ENCODE measurements at places on chromosomes 6 and 20. TPM values are rescaled to one million over a fixed set of nuclear protein-coding genes. Genes with fewer than 3 reads are reported as not detected.

- peaks cover 5% of the 10 kb centered on the region for H3K4me1 ChIP-seq
- H3K4me3 ChIP-seq, result no peak overlapping the region
- H3K27me3 ChIP-seq, result no peaks in the 10 kb centered on the region
- peaks cover 12% of the 10 kb centered on the region for H3K36me3 ChIP-seq
- no peak for DNase-seq
Observed at GRCh38 chr6:107083921-107084320, 31.4 kb downstream of the BEND3 start.

- no peak for DNase-seq
- no peak overlapping the region for H3K27ac ChIP-seq
- H3K27me3 ChIP-seq, result no peaks in the 10 kb centered on the region
Observed at GRCh38 chr6:49142421-49143151, 320.5 kb downstream of the MMUT start.

- no peak overlapping the region for H3K4me3 ChIP-seq
- no peak overlapping the region for H3K27ac ChIP-seq
- H3K27me3 ChIP-seq, result peaks cover 4% of the 10 kb centered on the region
- DNase-seq, result peak; percentile 12
Observed at GRCh38 chr20:40525351-40525750, 163.7 kb downstream of the MAFB start.

Gene NINL
- 12.8 TPM for total RNA-seq

DNA sequence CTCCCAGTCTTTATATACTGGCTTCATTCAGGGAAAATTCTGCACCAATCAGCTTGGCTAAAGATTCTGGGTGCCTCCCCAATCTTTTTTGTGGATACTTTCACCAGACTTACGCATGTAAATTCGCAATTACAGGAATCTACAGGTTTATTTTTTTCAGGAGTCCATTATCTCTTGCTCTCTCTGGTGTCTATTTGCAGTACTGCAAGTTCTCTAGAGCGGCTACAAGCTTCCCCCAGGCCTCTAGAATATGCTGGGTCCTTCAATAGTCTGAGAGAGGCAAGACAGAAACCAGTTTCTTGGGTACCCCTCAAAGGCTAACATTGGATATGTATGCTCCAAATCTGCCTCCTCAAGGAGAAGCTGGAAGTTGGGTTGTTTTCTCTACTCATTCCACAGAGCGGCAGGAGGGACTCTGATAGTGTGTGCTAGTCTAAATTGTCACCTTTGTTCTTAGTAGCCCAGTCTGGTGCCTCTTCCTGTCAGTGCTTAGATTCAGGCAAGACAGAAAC lies 58.5 kb downstream of the SUN5 start:
- no peak overlapping the region for H3K4me3 ChIP-seq
- DNase-seq, result peak; percentile 42
- H3K27ac ChIP-seq, result no peak overlapping the region
- no peaks in the 10 kb centered on the region for H3K4me1 ChIP-seq
- no peaks in the 10 kb centered on the region for H3K36me3 ChIP-seq

GRCh38 chr20:2314759-2315439 lies 19.1 kb downstream of the TGM3 start:
- H3K4me3 ChIP-seq, result no peak overlapping the region
- no peaks in the 10 kb centered on the region for H3K36me3 ChIP-seq
- H3K27me3 ChIP-seq, result no peaks in the 10 kb centered on the region
- no peak for DNase-seq
- no peaks in the 10 kb centered on the region for H3K4me1 ChIP-seq

DNA sequence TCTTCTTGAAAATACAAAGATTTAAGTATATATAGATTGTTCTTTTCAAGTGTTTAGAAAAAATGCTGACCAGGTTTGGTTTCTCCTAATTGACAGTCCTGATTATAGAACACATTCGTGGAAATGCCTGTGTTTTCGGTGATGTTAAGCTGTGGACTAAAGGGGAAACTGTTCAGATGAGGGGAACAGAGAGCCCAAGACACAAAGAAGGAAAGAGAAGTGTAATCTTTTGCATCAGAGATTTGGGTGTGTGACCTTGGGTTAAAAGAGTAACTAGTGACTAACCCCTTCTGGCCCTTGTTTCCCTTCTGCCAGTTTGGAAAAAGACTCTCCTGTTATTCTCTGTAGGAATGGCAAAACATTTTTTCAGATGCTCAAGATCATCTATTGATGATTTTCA lies 331.3 kb downstream of the RIMS1 start:
- H3K27ac ChIP-seq, result no peak overlapping the region
- H3K27me3 ChIP-seq, result no peaks in the 10 kb centered on the region

Data from stomach (tissue), 19 donors.